ENCODE measurements at places on chromosomes 7 and 10. TPM values are rescaled to one million over a fixed set of nuclear protein-coding genes. Genes with fewer than 3 reads are reported as not detected.

LRRC17 gene
- 0.58 TPM for total RNA-seq

CLEC2L gene
- total RNA-seq: not detected

- peaks cover 28% of the 10 kb centered on the region for H3K36me3 ChIP-seq
- H3K4me1 ChIP-seq: no peaks in the 10 kb centered on the region
- no peak overlapping the region for H3K4me3 ChIP-seq
Observed at GRCh38 chr7:77370606-77371005, 45.5 kb downstream of the GSAP start.

GRCh38 chr7:104123786-104124185, 84.0 kb downstream of the ORC5 start:
- H3K4me3 ChIP-seq: no peak overlapping the region
- no peak overlapping the region for H3K27ac ChIP-seq
- no peaks in the 10 kb centered on the region for H3K4me1 ChIP-seq

DNA sequence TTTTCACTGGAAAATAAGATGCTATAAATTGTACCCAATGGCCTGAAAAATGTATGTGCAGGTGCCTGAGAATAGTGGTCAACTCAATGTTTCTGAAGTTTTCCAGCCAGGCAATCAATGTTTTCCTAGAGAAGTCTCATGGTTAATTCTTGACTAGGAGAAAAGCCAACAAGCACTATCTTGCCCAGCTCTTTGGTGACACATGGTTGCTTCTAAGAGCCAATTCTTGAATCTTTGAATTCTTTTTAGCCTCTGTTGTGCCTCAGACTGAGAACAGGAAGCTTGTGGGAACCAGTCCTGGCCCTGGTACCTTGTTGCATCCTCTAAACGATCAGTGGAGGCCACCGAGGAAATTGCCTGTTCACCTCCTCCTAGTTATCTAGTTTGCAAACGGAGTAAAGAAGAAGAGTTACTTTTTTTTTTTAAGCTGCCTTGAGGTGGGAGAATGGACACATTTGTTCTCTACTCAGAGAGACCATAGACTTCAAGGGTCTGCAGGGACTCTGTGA, 144.0 kb upstream of the MKLN1 start:
- no peak for DNase-seq
- no peaks in the 10 kb centered on the region for H3K36me3 ChIP-seq
- no peaks in the 10 kb centered on the region for H3K27me3 ChIP-seq
- H3K4me1 ChIP-seq: peaks cover 6% of the 10 kb centered on the region

DNA sequence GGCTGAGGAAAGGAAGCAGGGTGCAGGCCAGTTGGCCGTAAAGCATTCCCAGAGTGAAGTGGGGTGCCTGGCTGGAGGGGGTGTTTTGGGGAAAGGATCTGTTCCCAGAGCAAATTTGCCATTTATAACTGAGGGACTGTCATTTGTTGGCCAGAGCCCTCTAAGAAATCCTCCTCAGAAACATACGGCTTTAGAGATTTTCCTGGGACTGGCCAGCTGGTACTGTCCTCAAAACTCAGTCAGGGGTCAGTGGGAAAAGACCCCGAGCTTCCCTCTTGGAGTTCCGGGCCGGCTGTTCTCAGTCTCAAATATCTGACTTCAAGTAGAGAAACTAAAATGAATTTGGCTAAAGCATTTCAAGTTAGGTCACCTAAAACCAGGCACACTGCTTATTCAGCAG, 55.9 kb downstream of the ETV1 start:
- H3K4me3 ChIP-seq: no peak overlapping the region
- H3K36me3 ChIP-seq: peaks cover 19% of the 10 kb centered on the region
- no peaks in the 10 kb centered on the region for H3K27me3 ChIP-seq
- no peak for DNase-seq
- H3K27ac ChIP-seq: no peak overlapping the region
- no peaks in the 10 kb centered on the region for H3K4me1 ChIP-seq

GRCh38 chr7:140640727-140641523, at the start of gene DENND2A:
TSS of gene DENND2A (minus strand) at chr7:140640813. CDS start at chr7:140602397, 38,416 bp downstream.
- peaks cover 25% of the 10 kb centered on the region for H3K27me3 ChIP-seq
- no peaks in the 10 kb centered on the region for H3K36me3 ChIP-seq
- peak within 1 kb of the TSS; percentile 62 for H3K4me3 ChIP-seq
- DNase-seq: peak; percentile 75

DNA sequence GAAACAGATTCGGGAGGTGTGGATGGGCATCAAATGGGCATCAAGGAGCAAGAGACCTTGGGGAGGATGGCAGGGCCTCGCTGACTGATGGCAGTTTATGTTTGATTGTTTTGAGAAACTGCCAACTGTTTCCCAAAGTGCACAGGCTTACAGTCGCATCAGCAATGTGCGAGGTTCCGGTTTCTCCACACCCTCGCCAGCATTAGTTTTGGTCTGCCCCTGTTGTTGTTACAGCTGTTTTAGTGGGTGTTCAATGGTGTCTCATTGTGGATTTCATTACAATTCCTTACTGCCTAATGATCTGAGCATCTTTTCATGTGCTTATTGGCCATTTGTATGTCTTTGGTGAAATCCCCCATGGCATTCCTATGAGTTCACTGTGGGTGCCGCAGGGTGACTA, 24.4 kb downstream of the AKR1E2 start:
- H3K27me3 ChIP-seq: no peaks in the 10 kb centered on the region
- H3K36me3 ChIP-seq: no peaks in the 10 kb centered on the region
- H3K27ac ChIP-seq: no peak overlapping the region
- no peak for DNase-seq
- H3K4me3 ChIP-seq: no peak overlapping the region
